ENCODE measurements at places on chromosomes 4 and X.

DNA sequence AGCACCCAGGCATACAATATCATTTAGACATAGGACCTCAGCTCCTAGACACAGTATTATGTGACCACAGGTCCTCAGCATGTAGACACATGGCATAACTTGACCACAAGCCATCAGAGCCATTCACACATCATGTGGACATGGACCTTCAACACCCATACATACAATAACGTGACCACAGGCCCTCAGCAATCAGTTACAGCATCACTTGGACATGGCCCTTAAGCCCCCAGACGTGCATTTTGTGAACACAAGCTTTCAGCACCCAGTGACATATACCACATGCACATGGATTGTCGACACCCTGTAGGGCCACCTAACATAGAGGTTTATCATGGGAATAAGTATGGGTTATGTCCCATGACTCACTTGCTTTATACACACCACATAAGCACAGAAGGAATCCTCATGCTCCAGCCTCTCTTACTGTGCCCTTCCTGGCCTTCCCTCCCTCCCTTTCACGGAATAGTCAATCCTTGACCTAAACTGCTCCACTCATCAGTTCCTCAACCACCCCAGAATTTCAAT, 1.9 kb downstream of the TSPYL2 start:
- DNase-seq = no peak

DNA sequence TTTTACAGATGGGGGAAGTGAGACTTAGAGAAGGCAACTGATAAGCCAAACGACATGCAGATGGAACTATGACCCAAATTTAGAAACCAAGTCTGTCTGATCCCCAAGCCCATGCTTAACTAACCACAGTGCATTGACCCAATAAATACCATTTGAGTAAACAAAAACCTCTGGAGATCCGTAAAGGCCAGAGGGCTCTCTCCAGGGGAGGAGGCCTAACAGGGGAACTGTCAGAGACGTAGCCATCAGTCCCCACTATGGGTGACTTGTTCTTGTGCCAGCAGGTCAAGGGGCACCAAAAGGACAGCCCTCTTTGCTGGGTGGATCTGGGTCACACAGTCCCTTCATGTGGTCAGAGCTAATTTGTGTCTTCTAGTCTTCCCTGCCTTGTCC, 420.2 kb downstream of the BCOR start:
- no peak for DNase-seq

- no peak for DNase-seq
Measured at GRCh38 chrX:100720301-100720700, 11.6 kb downstream of the SYTL4 start.

DNA sequence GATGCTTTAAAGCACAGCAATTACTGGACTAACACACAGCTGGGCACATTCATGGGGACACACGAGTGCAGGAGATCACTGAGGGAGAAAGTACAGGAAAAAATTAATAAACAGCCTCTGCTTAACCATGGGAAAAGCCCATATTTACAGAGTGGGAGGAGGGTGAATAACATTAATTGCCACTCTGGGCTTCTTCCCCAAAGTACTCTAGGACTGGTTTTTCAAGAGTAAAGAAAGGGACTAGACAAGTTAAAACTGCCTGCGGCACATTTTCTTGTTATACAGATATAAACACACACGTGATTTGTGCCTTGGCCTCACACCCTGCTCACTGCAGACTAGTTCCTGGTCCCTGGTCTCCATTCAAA, 179.7 kb upstream of the TET2 start:
- DNase-seq = no peak

- peak; percentile 50 for DNase-seq
Measured at GRCh38 chr4:48899950-48900349, 6.6 kb downstream of the OCIAD2 start.

GRCh38 chr4:10006601-10007435, 14.5 kb downstream of the SLC2A9 start:
- DNase-seq = no peak

- DNase-seq = no peak
Measured at GRCh38 chr4:80276931-80277330, 10.5 kb downstream of the FGF5 start.

DNA sequence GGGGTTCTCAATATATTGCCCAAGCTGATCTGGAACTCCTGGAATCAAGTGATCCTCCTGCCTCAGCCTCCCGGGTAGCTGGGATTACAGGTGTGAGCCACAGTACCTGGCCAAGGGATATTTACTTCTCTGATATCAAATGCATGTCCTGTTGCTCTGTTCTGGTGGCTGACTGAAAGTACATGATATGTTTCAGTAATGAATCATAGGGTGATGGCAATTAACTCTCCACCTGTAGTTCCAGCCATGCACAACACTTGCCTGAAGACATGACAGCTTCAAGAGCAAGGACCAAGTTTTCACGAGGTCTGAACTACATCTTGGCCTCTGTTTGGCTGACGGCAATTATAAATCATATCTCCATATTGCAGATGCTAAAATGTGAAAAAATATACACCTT, 9.1 kb downstream of the ZCCHC4 start:
- no peak for DNase-seq

DNA sequence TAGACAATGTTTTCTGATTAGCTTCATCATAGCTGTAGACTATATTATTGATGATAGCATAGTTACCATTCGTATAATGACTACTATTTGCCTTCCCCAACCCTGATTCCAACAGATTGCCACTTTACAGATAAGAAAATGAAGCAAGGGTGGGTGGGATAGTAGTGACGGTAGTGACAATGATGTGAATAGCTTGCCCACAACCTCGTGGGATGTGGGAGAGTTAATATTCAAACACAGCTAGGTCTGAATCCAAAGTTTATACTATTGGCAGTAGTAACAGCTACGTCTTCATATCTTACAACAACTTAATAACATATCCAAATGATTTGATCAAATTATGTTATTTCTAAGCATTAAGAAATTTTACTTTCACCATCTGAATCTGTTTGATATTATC, 766.8 kb upstream of the FTHL17 start:
- no peak for DNase-seq

GRCh38 chr4:137067735-137068134, 464.6 kb downstream of the PCDH18 start:
- no peak for DNase-seq

DNA sequence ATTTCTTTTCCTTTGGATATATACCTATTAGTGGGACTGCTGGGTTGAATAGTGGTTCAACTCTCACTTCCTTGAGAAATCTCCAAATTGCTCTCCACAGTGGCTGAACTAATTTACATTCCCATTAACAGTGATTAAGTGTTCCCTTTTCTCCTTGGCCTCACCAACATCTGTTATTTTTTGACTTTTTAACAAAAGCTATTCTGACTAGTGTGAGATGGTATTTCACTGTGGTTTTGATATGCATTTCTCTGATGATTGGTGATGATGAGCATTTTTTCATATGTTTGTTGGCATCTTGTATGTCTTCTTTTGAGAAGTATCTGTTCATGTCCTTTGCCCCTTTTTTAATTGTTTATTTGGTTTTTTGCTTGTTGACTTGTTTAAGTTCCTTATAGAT, 413.0 kb downstream of the MAPK10 start:
- no peak for DNase-seq

DNA sequence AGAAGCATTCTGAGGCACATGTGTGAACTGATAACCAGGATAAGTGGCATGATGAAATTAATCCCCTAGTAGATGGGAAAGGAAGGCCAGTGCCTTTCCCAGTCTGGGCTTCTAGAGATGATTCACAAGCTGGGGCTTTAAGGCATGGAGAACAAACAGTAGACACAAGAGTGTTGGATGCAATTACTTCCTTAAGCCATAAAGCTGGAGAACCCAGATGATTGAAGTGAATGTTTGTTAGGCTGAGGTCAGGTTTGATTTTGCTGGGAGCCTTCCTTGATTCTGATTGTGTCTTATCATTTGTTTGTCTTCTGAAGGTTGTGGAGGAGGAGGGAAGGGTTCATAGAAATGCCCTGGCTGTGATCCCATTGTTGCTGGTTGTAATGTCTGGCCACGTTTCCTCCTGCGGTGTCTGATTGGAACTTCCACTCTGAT, 125.2 kb downstream of the NHS start:
- DNase-seq = no peak

DNA sequence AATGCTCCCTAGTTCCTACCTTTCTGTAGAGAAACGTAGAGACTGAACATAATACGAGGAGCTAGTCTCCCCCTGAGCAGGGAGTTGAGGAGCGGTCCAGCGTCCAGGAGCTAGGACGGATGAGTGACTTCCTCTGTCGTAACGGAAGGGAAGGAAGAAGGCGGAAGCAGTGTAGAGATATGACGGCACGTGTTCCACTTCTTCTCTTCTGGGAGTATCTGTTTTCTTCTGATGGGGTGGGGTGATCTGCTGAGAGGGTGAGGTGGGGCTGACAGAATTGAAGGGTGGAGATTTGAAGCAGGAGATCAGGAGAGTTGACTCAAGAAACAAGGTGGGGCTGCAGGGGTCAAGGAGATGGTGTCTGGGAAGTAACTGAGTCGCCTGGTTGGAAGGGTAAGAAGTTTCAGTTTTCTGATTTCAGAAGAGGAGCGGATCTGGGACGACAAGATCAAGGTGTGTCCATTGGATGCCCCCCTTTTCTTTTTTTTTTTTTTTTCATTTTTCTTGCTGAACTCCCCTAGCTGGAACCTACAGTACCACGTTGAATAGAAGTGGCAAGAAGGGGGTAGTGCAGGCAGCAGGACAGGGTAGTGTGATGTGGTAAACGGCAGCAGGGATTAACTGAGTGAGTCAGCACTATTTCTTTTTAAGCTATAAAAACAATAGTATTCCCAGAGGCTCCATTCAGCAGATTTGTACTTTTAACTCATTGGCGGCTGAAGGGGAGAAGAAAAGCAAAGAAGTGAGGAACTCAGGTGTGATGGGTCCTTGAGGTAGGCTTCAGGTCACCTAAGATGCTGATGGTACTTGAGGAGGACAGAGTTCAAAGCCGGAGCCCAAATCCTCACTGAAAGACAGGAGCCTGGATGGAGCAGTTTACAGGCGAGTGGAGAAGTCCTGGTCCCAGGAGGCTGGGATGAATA, 50.8 kb upstream of the SETD7 start:
- no peak for DNase-seq

DNA sequence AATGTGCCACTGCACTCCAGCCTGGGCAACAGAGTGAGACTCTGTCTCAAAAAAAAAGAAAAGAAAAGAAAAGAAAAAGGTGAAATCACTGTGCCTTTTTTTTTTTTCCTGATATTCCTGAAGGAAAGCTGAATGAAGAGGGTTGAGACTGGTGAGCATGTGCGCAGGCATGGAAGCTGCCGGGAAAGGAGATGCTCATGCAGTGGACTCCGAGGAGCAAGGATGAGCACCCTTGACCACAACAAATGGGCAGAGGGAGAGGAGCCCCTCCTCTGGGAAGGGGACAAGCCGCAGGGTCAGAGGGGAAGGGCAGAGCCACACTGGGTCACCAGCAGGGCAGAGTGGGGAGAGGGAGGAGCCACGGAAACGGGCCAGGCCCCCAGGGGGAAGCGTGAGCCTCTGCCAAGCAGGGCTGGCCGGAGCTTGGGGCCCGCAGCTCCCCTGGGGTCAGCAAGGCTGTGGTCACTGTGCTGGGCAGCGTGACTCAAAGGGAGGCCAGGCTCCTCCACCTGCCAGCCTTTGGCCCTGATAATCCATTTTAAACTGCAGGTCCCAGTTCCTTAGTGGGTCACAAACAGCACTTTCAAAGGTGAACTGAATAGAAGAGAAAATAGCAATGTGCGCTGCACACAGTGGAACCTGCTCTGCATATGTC, 79.8 kb downstream of the NAT8L start:
- no peak for DNase-seq

DNA sequence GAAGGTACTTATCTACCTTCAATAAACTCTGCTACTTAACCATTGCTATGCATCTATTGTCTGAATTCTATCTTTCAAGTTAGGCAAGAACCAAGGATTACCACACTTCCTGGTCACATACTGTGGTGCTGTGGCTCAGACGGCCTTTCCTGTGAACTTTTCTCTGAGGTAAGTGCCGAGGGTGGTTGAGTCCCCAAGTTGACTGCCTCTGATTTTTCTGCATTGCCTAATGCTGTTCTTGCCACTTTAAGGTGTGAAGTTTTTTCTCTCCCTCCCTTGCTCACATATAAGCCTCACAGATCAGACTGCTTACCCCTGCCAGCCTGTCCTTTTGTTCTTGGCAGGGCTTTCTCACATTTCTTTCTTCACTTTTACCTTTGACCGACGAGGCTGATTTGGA, 348.0 kb upstream of the POU3F4 start:
- no peak for DNase-seq

- DNase-seq = no peak
Measured at GRCh38 chrX:39011454-39012221, 210.4 kb downstream of the MID1IP1 start.

GRCh38 chr4:36399762-36400353, 118.4 kb downstream of the DTHD1 start:
- DNase-seq = no peak

DNA sequence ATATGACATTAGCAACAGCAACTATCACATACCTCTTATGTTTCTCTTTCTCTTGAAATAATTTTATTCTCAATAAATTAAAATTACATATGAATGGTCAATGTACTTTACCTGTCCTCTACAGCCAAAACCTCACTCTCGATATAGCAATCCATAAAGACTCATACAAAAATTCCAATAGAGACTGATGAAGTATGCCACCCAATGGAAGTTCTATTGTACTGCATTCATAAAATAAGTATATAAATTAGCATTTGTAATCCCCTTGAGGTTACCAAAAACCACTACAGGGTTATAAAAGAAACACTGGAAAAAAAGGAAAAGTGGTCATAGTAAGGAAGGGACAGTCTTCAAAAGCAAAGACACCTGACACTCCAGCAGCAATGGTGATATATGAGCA, 32.8 kb downstream of the CLDN2 start:
- no peak for DNase-seq

- DNase-seq = no peak
Measured at GRCh38 chrX:154661899-154662298, 8.5 kb upstream of the CTAG2 start.

DNA sequence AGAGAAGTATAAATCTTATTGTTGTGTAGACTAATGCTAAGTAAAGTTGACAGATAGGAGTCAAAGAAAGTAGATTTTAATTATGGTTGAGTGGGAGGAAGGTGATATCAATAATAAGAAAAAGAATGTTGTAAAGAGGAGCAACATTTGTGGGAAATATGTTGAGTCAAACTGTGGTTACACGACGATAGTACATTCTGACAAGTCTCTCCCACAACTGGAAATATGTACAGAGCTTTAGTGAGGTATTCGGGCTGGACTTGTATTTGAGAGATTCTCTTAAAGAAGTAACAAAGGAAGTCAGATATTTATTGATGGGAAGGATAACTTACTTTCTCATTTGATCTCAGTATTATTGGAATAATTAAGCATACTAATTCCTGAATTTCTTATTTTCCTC, 525.3 kb upstream of the MAGEB2 start:
- no peak for DNase-seq

DNA sequence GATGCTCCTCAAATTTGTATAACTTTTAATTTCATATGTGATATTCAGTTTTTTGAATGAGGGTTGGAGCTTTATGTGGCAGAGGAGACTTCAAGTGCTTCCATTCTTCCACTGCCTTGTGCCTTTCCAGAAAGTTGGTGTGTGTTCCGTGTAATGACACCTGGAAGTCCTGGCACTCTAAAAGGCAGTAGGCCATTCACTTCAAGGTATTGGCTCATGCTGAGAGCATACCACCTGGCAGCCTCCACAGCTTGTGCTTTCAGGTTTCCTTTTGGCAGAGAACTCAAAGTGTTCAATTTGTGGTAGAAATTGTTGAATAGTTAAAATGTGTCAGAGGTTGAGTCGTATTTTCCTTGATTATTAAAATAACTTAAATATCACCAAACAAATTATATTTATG, 49.6 kb downstream of the GRIA2 start:
- DNase-seq = no peak

GRCh38 chrX:50913520-50913919, 3.0 kb downstream of the BMP15 start:
- no peak for DNase-seq

GRCh38 chrX:64642482-64642881, 247.2 kb upstream of the MTMR8 start:
- no peak for DNase-seq
